ENCODE measurements at places on chromosomes 11 and 22.

GRCh38 chr11:68450711-68451110 is 9.8 kb upstream of the PPP6R3 start:
- no peak for DNase-seq

- no peak for DNase-seq
These were observed 152.8 kb upstream of the NTM start for GRCh38 chr11:131217313-131218310.

DNA sequence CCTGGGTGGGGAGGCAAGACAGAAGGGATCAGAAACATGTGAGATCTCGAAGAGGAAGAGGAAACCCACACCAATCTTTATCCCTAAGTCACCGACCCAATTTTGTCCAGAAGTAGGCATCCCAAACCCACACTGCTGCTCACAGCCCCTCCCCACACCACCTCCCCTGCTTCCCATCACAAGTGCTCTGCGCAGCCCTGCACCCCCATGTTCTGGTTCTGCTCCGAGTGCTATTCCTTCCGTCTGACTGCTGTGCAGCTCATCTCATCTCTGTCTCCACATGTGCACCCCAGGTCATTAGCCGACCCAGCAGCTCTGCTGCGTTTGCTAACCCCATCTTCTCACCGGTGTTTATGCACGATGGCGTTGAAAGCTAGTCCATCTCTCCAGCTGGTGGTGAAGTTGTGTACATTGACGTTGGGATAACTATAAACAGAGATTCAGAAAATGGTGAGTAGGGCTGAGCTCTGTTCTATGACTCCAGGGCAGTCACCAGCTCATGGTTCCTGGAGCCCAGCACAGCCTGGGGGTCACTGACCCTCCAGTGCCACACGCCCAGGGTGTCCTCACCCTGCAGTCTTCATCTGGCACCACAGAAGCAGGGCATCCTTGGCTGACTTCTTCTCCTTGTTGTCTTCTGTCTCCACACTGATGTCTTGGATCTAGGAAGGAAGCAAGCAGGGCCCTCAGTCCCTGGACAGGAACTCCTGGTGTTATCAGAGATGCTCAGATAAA is 15.1 kb downstream of the SPTBN2 start:
- DNase-seq, result no peak

DNA sequence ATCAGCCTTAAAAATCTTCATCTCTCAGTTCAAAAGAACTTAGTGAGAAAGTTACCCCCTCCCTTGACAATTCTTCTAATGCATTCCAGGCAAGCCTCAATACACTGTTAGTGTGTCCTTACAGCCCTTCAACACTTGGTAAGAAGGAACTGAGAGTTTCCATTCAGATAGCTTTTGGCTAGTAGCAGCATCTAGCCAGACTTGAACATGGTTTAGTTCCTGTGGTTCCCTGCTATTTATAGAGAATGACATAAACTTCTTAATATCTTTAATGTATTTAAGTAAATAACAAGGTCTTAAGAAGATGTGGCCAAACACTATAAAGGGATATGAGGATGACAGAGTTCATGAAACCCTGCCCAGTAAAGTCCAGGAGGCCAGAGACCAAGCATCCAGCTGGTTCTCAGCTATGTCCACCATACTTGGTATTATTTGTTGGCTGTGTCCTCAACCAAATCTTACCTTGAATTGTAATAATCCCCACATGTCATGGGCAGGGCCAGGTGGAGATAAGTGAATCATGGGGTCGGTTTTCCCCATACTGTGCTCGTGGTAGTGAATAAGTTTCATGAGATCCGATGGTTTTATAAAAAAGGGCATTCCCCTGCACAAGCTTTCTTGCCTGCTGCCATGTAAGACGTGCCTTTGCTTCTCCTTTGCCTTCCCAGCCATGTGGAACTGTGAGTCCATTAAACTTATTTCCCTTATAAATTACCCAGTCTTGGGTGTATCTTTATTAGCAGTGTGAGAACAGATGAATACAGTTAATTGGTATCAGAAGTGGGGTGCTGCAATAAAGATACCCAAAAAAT is 132.4 kb downstream of the LARGE1 start:
- DNase-seq, result no peak

DNA sequence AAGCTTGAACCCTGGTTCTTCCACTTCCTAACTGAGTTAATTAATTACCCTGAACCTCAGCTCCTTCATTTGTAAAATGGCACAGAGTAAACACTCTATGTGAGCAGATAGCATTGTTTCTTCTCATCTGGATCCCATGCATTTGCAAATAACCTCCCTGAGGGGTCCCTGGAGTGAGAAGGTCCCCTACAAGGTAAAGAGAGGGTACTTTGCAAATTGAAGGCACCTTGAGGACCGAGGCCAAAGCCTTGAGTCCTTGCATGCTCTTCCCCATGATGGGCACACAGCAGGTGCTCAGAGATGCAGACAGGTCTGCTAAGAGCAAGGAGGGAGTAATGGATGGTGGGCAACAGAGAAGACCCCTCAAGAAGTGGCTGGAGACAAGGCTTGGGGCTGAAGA is 33.2 kb downstream of the OTOG start:
- DNase-seq, result no peak

DNA sequence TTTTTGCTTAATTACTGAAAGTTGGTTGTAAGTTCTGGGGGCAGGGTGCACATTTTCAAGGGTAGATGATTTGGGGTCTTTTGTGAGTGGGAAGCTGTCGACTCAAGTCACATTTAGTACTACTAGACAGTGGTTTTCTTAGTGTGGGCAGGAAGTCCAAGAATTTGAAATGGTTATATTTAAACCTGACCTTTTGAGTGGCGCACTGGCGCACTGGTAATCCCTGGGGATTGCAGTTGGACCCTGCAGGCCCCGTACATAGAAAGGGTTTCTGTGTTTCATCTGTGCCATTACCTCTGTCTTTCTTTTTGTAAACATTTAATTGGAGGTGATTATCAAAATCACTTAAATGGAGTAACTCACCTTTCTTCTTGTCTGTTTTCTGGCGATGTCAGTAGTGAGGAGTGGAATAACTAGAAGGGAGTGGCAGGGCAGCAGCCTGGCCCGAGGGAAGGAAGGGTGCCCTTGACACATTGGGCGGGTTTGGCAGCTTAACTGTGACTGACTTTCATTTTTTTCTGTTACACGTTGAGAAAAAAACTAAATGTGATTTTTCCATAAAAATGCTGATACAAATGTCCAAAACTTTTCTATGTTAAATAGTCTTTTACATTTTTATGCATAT is 101.8 kb upstream of the GAL start:
- DNase-seq, result no peak

DNA sequence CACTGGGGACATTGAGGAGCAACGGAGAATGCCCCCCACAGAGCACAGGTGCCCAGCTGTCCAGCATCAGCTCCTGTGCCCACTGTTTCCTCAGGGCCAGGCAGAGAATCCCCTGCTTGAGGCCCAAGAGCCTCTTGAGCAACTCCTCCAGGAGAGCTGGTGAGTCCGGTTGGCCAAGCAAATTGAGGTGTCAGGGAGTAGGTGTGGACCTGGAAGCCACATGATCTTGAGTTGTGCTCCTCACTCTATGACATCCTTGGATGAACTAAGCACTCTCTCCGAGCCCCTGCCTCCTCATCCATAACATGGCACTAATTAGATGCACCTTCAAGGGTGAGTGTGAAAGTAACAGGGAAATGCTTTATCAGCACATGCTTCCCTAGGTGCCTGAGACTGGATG is 121.3 kb downstream of the DBX1 start:
- no peak for DNase-seq

GRCh38 chr22:32342977-32343376 is 14.7 kb upstream of the RFPL3 start:
- DNase-seq, result no peak

- no peak for DNase-seq
These were observed 49.9 kb downstream of the ARFGAP3 start for GRCh38 chr22:42807185-42807584.

DNA sequence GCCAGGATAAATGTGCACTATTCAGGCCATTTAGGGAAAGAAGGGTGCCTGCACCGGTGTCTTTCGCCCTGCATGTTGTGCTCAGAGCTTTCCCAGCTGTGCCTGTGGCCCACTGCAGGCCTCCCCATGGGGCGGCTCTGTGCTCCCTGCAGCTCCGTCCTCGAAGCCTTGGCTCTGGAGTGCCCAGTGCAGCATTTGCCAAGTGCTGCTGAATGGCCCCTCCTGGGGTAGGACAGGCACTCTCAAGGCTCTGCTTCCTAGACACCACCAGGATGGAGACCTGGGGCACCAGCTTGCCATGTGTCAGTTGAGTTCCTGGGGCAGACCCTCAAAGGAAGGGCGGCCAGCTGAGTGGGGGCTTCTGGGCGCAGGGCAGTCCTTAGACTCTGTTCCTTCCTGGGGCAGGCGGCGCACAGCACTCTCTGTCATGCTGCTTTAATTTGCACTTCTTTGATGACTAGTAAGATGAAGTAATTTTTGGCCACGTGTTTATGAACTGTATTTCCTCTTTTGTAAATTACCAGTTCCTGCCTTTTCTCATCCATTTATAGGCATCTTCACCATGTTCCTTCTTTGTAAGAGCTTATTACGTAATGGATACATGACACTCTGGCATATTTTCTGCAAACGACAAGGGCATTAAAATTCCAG is 32.1 kb upstream of the GNB1L start:
- DNase-seq, result no peak

DNA sequence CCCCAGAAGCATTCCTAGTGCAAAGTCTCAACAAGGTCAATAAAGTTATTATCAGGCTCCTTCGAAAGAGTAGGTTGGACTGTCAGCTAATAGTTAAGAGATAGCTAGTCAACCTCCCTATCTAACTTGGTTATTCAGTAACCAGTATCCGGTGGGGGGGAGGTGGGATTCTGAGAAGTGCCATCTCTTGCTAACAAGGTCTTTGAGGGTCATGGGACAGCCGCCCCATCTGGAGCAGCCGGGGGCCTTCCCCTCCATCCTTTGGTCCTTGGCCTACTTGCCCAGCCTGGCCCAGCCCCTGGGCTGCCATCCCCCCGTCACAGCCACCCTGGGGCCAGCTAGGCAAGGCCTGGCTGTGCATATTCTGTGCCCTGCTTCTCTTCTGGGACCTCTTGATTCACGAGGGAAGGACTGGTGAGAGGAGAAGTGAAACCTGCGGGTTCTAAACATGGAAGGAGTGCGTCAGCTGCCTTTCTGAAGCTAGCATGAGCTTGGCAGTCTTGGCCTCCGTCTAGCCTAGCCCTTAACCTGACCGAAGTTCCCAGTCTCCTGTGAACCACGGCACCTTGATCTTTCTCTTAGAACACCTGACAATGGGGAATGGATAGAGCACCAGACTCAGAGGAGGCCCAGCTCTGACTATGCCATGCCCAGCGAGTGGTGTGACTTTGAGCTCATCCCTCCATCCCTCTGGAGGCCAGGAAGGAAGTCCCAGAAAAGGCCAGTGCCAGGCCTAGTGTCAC is 9.3 kb downstream of the SLC37A2 start:
- DNase-seq, result no peak

- DNase-seq, result no peak
These were observed 89.5 kb downstream of the TBC1D22A start for GRCh38 chr22:46851941-46852340.

DNA sequence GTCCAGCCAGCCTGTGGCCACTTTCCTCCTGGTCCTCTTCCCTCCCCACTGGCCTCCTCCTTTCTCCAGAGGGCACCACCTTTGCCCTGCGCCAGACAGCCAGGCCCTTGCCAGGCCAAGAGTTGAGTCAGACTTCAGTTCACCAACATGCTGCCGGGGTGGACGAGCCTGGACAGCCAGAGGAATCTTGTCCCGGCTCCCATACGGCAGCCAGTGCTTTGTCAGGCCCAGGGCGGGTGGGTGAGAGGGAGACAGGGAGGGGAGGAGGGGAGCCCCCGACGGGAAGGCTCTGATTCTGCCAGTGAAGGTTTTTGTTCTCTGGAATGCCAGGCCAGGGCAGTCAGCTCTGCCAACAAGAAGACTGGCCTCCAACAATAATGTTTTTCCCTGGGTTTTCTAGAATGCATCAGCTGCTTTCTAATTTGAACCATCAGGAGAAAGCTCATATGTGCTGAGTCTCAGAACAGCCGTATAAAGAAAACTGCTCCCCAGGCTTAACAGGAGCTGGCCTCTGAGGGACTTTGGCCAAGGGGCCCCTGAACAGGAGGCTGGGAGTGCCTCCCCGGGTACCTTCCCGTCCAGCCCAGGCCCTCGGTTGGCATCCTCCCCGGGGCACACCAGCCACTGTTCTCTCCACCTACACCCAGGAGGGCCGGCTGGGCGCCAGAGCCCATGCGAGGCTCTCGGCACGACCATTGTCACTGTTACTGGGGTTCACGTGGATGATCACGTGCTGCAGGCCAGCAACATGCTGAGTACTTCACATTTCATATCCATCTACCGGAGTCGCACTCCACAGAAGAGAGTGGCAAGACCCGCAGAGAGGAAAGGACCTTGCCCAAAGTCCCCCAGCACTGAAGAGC is 28.6 kb downstream of the LIF start:
- DNase-seq, result no peak

- DNase-seq, result no peak
These were observed 20.8 kb downstream of the TAF1D start for GRCh38 chr11:93720522-93720921.
